ENCODE measurements at places on chromosomes 3 and 15.

GRCh38 chr3:64908251-64908685, 220.5 kb upstream of the ADAMTS9 start:
- DNase-seq: no peak

- DNase-seq: peak; percentile 26
These were observed 45.2 kb downstream of the ATP2B2 start for GRCh38 chr3:10459954-10460754.

DNA sequence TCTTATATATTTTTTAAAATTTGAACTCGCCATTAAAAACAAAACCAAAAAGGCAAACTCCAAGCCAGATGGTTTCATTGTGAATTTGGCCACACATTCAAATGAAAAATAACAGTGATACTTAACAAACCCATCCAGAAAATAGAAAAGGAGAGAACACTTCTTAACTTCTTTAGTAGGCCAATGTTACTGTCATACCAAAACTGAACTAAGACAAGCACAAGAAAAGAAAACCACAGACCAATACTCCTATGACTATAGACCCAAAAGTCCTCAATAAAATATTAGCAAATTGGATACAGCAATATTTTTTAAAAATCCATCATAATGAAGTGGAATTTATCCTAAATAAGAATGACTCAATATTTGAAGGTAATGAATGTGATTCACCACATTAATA, 73.5 kb upstream of the ALDH1A3 start:
- DNase-seq: no peak

DNA sequence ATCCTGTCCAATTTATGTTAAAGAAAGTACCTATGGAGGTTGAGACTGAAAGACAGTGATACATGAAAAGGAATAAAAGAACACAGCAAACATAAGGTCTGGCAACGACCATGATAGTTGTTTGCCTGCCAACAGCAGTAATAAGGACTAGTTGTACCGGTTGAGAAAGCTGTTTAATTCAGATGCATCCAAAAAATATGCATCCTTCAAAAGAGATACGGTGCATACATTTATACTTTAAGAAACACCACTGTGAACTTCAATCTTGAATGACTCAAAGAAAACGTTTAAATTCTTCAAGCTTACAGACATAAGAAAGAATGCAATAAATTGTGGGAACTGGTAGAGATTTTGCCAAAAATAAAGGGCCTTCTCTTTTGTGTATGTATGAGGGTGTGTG, 492.1 kb downstream of the NLGN1 start:
- no peak for DNase-seq

GRCh38 chr3:126070146-126070545, 13.8 kb downstream of the SLC41A3 start:
- DNase-seq: no peak

GRCh38 chr3:165185707-165186327, 10.4 kb downstream of the SLITRK3 start:
- DNase-seq: no peak

GRCh38 chr3:123757281-123757940, 126.7 kb downstream of the MYLK start:
- DNase-seq: no peak

GRCh38 chr15:65558336-65558735, 28.1 kb downstream of the HACD3 start:
- no peak for DNase-seq

- DNase-seq: no peak
These were observed 60.6 kb downstream of the ALCAM start for GRCh38 chr3:105427332-105427731.

- DNase-seq: no peak
These were observed 142.3 kb downstream of the PDCD6IP start for GRCh38 chr3:33940736-33941135.

DNA sequence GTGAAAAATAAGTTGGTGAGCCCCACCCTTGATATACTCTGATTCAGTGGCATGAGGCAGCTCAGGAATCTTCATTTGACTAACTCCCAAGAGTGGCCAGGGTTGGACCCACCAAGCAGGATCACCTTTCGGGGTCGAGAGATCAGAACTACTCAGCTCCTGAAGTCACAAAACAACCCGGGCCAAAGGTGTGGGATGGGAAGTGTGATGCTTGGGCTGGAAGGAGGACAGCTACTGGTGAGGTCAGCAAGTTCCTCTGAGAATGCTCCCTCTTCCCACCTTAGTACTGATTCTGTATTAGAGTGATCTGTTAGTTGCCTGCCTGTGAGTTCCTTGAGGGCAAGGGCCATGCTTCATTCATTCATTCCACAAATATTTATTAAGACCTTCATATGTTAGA, 15.1 kb downstream of the ESYT3 start:
- DNase-seq: no peak

DNA sequence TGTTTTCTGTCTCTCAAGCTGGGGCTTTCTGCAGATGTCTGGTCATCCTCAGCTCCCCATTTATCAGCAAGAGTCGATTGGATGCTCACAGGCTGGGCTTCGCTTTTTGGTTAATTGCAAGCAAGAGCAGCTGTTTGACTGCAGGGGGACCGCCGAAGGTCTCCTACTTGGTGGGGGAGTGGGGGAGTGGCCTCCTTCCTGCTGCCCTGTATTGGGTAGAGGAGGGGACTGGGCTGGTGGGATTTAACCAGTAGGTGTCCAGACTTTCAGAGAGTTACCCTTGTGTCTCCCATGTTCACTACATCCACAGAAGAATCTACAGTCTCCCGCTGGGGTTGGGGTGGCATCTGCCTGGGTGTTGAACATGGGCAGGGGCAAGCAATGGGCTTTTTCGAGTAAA, 78.7 kb downstream of the PLXNA1 start:
- DNase-seq: no peak

DNA sequence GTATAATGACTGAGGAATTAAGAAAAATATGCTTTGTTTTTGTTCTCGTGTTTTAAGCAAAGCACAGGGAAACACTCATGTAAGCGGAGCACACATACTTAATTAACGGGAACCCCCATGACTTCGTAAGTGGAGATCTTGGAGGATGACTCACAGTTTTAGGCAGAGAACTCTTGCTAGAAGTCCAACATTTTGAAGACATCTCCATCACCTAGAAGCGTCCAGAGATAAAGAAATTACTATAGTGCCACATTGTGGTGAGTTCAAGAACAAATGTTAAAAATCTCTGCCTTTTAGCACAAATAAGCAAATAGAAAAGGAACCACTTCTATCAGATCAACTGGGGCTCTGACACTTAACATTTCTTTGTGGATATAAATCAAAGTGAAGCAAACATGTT, 194.1 kb upstream of the ARHGEF26 start:
- DNase-seq: no peak

- DNase-seq: no peak
These were observed 292.5 kb downstream of the ZPLD1 start for GRCh38 chr3:102727340-102727739.

DNA sequence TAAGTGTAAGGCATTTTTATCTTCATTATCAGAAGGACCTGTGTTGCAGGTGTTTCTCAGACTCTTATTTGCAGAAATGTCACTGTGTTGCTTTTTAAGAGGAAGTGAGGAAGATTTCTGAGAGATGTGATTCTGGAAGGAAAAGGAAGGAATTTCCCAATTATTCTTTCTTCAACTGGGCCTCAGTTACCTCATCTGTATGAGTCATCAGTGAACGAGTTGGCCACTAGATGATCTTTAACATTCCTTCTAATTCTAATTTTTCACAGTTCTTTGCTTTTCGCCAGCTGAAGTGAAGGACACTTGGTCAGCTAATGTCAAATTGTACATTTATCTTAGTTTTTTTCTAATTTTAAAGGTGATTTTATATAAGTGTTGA, 28.9 kb downstream of the CLEC3B start:
- no peak for DNase-seq

GRCh38 chr3:10771486-10772270, 44.4 kb upstream of the SLC6A11 start:
- DNase-seq: no peak

DNA sequence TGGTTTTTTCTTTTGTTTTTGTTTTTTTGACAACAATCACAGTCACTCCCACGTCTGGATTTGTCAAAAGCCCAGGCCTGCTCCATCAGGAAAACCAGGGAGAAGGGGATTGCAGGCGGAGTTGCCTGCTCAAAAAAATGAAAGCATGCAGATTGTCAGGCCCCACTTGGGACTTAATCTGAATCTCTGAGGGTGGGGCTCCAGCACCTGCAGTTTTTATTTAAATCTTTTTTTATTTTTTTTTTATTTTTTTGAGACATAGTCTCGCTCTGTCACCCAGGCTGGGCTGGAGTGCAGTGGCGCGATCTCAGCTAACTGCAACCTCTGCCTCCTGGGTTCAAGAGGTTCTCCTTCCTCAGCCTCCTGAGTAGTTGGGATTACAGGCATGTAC, 140.9 kb downstream of the FOXP1 start:
- no peak for DNase-seq

- no peak for DNase-seq
These were observed 301.7 kb upstream of the ATP11B start for GRCh38 chr3:182491577-182491976.

- DNase-seq: peak; percentile 20
These were observed 129.9 kb upstream of the TGFBR2 start for GRCh38 chr3:30476368-30477084.

- DNase-seq: no peak
These were observed 6.3 kb downstream of the RBM15B start for GRCh38 chr3:51397392-51397791.

DNA sequence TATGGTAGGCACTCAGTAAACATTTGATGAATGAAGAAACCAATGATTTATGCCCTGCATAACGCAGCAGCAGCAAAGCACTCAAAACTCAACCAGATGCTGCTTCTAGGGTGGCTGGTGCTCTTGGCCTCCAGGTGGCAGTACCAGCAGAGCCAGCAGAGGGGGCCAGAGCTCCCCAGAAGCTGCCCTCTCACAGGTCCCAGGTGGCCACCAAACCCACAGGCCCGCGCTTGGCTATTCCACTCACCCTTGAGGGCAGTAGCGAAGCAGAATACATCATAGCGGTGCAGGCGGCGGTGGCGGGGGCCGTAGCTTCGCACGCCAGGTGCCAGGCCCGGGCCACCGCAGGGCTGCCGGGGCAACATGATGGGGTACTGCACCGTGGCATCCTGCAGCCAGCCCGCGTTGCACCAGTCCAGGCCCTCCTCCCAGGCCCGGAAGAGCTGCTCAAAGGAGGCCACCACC, 16.6 kb downstream of the HAPLN3 start:
- no peak for DNase-seq

GRCh38 chr15:76184650-76185035, 124.9 kb downstream of the TMEM266 start:
- DNase-seq: no peak

GRCh38 chr15:60886680-60887079, 342.4 kb downstream of the RORA start:
- DNase-seq: no peak

- DNase-seq: no peak
These were observed 510.1 kb upstream of the CFAP20DC start for GRCh38 chr3:59559721-59560435.

- DNase-seq: no peak
These were observed 458.5 kb upstream of the ARRDC4 start for GRCh38 chr15:97502038-97502437.

GRCh38 chr3:139935016-139935865, at the start of gene CLSTN2:
Gene CLSTN2 (plus strand): TSS chr3:139935185.
- peak; percentile 39 for DNase-seq

- no peak for DNase-seq
These were observed 52.2 kb upstream of the ACTC1 start for GRCh38 chr15:34847598-34847997.

- no peak for DNase-seq
These were observed 261.8 kb upstream of the CBLB start for GRCh38 chr3:106130384-106131198.

GRCh38 chr3:76107935-76108570, 322.7 kb upstream of the ZNF717 start:
- DNase-seq: no peak

GRCh38 chr15:65268411-65268810, 18.3 kb downstream of the PARP16 start:
- DNase-seq: no peak

- DNase-seq: no peak
These were observed 25.5 kb downstream of the RFT1 start for GRCh38 chr3:53104762-53105161.

GRCh38 chr3:4776980-4777581, 202.2 kb upstream of the BHLHE40 start:
- DNase-seq: peak; percentile 86

DNA sequence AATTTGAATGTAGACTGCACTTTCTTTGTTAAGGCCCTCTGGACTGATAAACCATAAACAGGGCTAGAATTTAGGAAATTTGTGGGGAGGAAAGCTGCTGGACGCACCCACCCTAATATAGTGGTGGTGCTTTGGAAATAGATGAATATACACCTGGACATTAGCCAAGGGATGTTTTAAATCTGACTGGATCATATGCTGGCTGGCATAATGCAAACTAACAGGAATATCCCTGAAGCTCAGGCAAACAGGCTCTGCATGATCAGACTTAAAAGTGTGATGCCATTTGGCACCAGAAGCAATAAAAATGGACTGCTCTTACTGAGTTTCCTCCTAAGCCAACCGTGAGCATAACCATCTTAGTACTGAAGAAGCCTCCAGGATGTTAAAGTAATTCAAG, 465.8 kb upstream of the ROBO1 start:
- DNase-seq: no peak

DNA sequence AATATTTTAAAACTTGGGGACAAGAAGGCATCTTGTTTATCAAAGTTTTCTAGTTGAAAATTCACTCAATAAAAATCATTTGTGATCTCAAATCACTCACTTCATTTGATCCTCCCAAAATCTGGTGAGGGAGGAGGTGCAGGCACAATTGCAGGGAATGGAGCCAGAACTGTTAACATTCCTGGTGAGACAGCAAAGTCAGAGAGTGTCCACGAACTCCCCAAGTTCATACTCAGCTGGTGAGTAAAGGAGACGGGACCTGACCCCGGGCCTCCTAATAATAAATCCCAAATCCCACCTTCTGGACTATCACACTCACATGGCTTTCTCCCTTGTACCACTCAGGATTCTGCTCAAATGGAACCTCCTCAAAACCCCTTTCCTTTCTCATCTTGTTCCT, 252.3 kb upstream of the LRTM1 start:
- no peak for DNase-seq

GRCh38 chr15:49900903-49901235, 218.2 kb downstream of the ATP8B4 start:
- DNase-seq: no peak

GRCh38 chr3:19595884-19596283, 338.1 kb downstream of the EFHB start:
- no peak for DNase-seq

- no peak for DNase-seq
These were observed 103.2 kb upstream of the IQSEC1 start for GRCh38 chr3:13176445-13176844.

DNA sequence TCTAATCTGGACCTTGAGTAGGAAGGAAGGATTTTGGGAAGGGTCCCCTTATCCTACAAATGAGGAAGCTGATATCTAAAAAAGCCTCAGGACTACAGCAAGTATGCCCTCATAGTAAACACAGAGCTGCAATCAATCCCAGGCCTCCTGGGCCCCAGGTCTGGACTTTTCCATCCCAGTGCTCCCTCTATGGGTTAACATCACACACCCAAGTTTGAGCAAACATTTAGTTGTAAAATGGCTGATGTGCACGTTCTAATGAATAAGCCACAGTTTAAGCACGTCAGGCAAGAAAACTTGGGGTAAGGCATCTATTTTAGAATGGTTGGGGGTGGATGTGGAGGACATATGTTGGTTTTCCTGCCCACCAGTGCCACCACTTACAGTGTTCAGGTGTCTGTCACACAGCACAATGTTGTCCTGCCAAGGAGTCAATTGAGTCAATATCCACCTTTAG, 44.3 kb upstream of the UBE2E1 start:
- peak; percentile 52 for DNase-seq

Measured in GM06990 (cell line).